HFF-Myc (cell line): ENCODE measurements at places on chromosomes 4 and X.

DNA sequence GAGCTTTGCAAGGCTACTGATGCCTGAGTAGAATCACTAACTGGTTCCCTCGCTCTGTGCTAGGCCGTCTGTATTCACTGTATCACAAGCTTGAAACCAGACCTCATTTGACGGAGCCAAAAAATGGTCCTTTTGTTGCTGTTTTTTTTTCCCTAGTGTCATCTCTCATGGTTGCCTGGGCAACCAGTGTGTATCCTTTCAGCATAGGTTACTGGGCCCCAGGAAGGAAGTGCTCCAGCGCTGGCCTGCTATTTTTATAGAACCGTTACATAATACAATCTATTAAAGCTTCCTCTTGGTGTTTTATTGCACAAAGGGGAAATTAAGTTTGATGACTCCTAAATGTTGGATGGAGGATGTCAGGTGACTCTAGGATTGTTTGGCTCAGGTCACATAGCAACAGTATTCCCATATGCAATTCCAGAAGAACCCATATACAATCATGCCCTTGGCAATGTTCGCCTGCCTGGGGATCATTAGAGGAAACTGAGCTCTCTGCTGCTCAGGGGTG lies 220.4 kb downstream of the SPRY1 start:
- no peak for DNase-seq

- DNase-seq, result no peak
Measured at GRCh38 chr4:52037689-52038102, 403 bp downstream of the SGCB start.

GRCh38 chr4:143443728-143444127 lies 69.8 kb upstream of the SMARCA5 start:
- no peak for DNase-seq

GRCh38 chrX:130702867-130703707 lies 199.9 kb downstream of the ENOX2 start:
- no peak for DNase-seq

DNA sequence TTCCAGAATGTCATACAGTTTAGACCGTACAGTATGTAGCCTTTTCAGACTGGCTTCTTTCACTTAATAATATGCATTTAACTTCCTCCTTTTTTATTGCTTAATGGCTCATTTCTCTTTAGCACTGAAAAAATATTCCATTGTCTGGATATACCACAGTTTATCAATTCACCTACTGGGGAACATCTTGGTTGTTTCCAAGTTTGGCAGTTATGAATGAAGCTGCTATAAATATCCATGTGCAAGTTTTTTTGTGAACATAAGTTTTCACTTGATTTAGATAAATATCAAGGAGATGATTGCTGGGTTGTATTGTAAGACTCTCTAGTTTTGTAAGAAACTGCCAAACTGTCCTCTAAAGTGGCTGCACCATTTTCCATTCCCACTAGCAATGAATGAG lies 375.5 kb downstream of the PCDH18 start:
- DNase-seq, result no peak

DNA sequence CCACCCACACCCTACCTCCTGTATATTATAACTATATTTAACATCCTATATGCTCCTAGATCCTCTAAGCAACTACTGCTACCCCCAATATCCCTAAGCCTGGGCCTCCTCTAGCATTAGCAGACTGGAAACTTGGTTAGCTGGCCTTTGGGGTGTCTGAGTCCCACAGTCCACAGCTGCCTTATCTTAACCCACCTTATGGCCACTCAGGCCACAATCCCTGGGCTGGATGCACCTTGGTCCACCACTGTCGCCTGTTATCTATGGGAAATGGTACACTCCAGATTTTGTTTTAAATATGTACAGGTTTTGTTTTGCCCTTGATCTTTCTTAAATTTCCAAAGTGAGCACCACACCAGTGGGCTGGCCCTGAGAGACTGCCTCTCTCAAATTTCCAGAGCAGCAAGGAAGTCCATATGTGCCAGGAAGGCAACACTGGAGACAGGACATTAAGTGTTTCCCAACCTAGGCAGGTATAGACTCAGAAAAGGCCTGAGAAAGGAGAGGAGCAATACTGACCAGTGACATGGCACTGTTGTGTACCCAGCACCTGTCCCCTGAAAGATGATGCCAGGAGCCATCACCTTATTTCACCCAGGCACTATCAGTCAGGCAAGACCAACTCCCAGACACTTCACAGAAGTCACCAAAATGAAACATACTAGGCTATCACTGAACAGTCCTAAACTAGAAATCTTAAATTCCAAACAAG lies 921 bp downstream of the PFKFB1 start:
- DNase-seq, result no peak

DNA sequence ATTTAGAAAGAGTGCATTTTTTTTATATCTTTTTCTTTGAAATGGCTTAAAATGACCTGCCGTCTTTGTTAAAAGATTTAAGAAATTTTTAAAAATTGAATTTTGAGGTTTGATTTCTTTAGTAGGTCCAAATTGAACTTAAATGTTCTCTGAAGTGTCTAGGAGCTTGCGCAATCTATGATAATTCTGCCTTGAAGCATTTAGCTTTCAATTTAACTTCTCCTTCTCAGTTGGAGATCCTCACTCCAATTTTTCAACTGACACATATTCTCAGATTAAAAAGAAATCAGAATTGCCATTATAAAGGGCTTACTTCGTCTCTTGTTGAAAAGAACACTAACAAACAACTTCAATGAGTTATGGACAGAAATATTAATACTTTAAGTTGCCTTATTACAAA lies 273.5 kb downstream of the TMA16 start:
- DNase-seq, result no peak

DNA sequence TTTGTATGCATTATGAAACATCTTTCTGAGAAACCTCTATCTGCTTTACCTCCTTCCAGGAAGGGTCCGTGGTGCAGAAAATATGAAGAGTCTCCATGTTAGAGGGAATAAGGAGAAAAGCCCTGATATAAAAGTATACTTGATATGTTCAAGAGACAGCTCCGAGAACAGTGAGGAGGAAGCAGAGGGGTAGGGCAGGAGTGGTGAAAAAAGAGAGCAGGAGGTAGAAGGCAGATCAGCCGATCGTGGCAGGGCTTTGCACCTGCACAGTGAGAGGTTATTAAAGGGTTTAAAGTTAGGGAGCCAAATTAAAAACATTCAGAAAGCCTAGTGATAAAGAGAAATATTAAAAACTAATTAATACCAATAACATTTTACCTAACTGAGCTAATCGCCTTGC lies 419.7 kb downstream of the FAT4 start:
- no peak for DNase-seq

- DNase-seq, result no peak
Measured at GRCh38 chr4:10079256-10079655, 37.3 kb downstream of the WDR1 start.

DNA sequence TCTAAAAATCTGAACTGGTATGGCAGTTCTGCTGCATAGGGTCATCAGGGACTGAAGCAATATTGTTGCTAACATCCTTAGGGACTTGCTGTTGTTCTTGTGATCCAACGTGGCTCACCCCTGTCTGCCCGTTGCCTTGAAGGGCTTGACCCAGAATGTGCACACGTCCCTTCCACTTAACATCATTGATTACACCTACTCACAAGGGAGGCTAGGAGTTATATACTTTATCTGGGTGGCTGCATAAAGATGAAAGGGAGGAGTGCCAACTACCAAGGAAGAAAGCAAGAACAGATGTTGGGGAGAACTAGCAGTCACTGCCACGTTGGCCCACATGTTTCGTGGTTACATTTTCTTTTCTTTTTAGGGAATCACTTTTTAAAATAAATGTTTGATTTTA lies 34.0 kb downstream of the SLC9A6 start:
- no peak for DNase-seq

DNA sequence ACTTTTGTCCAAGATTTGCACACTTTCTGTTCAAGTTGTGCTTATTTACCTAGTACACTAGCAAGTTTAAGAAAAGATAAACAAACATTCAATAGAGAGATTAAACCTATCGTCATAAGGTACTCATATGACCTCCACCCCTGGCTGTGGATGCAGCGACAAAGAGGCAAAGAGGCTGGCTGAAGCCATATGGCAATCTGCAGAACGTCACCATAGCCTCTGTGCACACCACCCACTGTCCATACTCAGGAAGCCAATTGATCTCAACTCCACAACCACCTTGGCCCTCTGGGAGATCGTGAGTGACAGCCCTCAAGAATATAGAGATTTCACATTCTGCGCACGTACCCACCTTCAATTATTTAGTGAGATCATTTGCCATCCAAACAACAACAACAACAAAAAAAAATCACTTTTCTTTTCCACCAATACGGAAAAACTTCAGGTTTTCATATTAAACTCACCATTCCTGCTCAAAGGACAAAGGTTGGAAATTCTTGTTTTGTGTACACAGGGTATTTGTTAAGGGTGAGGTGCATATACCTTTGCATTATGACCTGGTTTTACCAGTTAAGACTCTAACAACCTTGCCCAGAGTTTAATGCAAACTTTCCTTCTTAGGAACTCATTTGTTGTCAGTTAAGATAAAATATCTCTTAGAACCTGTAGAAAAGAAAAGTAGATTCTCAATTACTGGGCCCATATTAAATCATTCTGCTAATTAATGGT lies 243.0 kb upstream of the FSTL5 start:
- no peak for DNase-seq

- DNase-seq, result no peak
Measured at GRCh38 chrX:132776486-132777210, 181.8 kb downstream of the HS6ST2 start.

GRCh38 chr4:80043541-80043940 lies 29.5 kb downstream of the ANTXR2 start:
- no peak for DNase-seq
